Prostate gland (tissue), 2 donors: ENCODE measurements at places on chromosomes 6 and 20. TPM values are rescaled to one million over a fixed set of nuclear protein-coding genes. Genes with fewer than 3 reads are reported as not detected.

The MEI4 gene
- not detected for total RNA-seq

GRCh38 chr6:20876036-20876435 lies 341.8 kb downstream of the CDKAL1 start:
- H3K4me1 ChIP-seq = no peaks in the 10 kb centered on the region
- H3K4me3 ChIP-seq = no peak overlapping the region
- no peak overlapping the region for H3K27ac ChIP-seq

The C6orf118 gene
- total RNA-seq = not detected

DNA sequence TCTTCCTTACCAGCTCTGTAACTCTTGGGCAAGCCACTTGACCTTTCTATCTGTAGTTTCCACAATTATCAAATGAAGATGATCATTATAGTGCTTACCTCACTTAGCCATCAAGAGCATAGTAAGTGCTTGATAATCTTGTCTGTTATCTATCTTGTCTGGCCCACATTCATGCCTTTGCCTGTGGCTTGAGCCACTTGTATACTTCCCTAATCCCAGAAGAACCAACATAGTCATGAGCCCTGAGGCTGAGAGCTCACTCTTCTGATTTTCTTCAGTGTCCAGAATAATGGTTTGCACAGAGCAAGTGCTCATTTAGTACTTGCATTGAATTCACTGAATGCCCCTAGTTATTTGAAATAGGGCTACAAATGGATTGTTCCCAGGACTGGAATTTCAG lies 108.2 kb downstream of the SASH1 start:
- no peaks in the 10 kb centered on the region for H3K27me3 ChIP-seq
- no peaks in the 10 kb centered on the region for H3K36me3 ChIP-seq
- no peaks in the 10 kb centered on the region for H3K4me1 ChIP-seq
- H3K27ac ChIP-seq = no peak overlapping the region
- H3K4me3 ChIP-seq = no peak overlapping the region
